ENCODE measurements at places on chromosomes 16 and 17.

DNA sequence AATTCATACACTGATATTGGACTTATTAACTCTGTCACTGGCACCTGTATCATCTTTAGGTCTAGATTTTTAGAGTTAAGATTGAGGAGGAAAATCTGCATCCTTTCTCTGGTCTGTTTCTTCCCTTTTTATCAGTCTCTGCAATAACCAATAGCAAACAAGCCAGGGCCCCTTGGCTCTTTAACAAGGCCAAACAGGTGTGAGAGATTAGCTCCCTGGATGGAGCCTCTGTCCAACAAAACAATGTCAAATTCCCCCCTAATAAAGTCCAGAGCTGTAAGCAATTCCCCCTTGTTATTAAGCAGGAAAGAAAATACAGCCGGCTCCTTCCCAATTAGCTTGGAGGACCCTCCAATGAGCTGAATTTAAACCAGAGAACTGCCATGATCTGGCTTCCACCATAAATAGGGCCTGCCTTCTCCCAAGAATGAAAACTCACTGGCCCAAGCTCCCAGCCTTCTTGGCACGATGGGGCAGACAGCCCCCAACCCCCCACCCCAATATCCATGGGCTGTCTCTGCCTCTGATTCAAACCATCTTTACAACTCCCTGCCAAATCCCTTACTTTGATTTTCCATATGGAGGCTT is 56.1 kb upstream of the SOX9 start:
- DNase-seq: no peak

GRCh38 chr17:43911904-43912303 is 4.6 kb upstream of the MPP2 start:
- no peak for DNase-seq

DNA sequence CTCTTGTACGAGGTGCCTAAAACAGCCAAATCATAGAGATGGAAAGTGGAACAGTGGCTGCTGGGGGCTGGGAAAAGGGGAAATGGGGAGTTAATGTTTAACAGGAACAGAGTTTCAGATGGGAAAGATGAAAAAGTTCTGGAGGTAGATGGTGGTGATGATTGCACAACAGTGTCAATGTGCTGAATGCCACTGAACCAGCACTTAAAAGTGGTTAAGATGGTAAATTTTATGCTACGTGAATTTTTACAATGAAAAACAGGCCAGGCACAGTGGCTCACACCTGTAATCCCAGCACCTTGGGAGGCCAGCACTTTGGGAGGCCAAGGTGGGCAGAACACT is 130.4 kb downstream of the C16orf78 start:
- no peak for DNase-seq

- DNase-seq: no peak
Measured at GRCh38 chr17:63973930-63974593, 1.3 kb upstream of the SCN4A start.

GRCh38 chr16:71894229-71894920 is 956 bp upstream of the IST1 start:
- no peak for DNase-seq

DNA sequence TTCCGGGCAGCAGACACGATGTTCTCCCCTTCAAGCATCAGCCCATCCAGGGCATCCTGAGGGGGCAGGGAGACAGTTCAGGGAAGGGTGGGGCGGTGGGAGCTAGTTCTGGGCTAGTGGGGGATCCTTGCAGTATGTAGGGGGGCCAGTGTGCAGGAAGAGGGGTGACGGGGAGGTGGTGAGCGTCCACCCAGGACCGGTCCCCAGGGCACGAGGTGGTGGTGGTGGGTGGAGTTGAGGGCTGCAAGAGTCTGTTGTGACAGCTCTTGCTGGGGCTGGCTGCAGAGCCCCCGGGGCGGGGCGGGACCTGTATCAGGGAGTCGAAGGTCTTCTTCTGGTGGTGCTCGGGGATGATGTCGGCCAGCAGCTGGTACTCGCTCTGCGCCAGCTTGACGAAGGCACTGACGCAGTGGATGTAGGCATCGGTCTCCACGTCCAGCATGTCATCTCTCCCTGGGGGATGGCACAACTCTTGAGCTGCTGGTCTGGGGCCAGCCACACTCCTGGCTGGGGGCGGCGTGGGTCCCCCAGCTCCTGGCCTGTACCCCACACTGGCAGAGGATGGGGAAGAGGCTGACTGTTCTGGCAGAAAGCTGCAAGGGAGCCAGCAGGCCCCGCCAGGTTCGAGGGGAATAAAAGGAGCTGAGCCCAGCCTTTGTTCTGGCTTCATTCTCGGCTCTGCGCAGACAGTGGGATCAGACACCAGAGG is 10.0 kb downstream of the ZACN start:
- no peak for DNase-seq

- no peak for DNase-seq
Measured at GRCh38 chr17:70310221-70310672, 140.9 kb downstream of the KCNJ2 start.

DNA sequence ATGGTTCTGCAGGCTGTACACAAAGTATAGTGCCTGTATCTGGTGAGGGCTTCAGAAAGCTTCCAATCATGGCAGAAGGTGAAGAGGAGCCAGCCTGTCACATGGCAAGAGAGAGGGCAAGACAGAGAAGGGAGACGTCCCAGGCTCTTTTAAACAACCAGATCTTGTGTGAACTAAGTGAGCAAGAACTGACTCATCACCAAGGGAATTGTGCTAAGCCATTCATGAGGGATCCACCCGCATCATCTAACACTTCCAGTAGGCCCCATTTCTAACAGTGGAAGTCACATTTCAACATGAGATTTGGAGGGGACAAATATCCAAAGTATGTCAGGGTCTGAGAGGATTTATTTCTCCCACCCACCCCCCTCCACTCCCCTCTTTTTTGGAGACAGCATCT is 56.2 kb upstream of the ELAC2 start:
- no peak for DNase-seq

GRCh38 chr17:27578718-27579085 is 52.3 kb upstream of the LGALS9 start:
- no peak for DNase-seq

DNA sequence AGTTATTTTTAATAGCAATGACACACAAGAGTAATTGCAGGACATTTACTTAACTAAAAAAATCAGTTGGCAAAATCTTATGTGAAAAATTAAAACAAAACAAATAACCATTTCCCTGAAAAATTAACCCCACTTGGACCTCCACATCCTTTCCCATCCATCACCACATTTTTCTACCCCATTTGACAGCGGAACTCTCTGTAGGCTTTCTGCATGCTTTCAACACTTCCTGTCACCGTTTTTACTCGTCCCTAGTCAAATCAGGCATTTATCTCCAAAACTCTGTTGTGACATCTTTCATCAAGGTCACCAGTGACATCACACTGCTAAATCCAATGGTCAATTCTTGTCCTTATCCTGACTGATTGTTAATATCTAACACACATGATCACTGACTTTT is 27.5 kb downstream of the KCNJ16 start:
- no peak for DNase-seq

DNA sequence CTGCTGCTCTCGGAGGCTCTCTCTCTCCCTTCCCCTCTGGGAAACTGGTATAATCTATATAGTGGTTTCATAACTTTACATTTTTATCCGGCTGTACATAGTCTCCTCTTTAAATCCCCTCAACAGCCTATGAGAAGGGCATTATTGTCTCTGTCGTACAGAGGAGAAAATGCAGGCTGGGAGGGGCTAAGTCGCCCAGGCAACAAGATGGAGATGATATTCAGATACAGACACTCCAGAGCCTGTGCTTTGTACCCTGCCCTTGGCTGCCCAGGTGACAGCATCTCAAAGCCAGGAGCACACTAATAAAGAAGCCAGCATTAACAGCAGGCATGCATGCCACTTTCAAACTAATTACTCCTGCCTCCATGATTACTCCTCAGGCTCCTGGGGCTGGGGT is 4.7 kb upstream of the EIF1 start:
- DNase-seq: no peak

DNA sequence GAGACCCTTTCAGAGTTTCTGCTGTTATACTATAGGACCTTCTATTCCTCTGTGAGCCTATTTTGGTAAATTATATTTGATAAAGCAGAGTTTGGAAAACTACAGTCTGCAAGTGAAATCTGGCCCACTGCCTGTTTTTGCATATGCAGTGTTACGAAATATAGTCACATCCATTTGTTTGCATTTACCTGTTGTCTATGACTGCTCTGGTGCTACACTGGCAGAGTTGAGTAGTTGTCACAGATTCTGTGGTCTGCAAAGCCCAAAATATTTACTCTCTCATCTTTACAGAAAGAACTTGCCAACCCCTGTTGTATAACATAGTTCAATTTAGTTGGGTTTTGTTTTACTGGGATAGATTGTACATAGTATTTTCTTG is 42.3 kb downstream of the TNRC6A start:
- DNase-seq: no peak

- DNase-seq: no peak
Measured at GRCh38 chr16:568401-569258, 1.1 kb upstream of the PIGQ start.

GRCh38 chr16:10189861-10190390 is 7.7 kb upstream of the GRIN2A start:
- no peak for DNase-seq

DNA sequence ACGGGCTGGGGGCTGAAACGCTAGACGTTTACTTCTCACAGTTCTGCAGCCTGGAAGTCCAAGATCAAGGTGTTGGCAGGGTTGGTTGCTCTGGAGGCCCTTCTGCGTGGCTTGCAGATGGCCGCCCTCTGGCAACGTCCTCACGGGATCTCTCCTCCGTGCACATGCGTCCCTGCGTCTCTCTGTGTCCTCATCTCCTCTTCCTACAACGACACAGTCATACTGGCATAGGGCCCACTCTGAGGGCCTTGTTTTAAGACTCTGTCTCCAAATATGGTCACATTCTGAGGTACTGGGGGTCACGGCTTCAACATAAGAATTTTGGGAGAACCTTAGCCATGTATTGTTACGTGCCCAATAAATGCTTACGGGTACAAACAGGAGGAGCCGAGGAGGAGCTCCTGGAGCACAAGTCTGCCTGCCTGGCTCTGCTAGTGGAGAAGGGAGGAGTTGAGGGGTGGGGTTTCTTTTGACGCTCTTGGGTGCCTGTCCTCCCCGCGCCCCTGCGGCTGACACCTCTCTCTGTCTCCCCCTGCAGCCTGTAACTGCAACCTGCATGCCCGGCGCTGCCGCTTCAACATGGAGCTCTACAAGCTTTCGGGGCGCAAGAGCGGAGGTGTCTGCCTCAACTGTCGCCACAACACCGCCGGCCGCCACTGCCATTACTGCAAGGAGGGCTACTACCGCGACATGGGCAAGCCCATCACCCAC is 141.1 kb downstream of the NTN1 start:
- DNase-seq: no peak

DNA sequence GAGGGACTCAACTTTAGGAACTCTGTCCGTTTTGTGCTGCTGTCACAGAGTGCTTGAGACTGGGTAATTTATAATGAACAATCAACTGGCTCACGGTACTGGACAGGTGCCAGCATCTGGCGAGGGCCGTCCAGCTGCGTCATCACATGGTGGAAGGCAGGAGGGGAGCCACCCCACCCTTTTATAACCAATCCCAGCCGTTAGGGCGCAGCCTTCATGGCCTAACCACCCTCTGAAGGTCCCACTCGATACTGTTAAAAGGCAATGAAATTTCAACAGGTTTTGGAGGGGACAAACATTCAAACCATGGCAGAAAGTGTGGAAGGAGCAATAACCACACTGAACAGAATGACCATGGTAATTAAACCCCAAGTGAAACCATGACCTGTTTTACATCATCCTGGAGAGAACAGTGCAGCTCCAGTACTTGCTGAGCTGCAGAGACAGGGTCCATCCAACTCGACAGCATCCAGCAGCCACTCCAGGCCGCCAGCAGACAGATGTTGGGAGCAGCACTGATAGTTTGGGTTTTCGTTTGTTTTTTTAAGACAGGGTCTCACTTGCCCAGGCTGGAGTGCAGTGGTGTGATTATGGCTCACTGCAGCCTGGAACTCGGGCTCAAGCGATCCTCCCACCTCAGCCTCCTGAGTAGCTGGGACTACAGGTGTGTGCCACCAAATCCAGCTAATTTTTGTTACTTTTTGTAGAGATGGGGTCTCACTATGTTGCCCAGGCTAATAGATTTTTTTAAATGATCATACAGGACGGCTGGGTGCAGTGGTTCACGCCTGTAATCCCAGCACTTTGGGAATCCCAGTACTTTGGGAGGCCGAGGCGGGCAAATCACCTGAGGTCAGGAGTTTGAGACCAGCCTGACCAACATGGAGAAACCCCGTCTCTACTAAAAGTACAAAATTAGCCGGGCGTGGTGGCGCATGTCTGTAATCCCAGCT is 11.0 kb downstream of the CHMP6 start:
- no peak for DNase-seq

- DNase-seq: no peak
Measured at GRCh38 chr17:55818451-55819375, 67.9 kb downstream of the PCTP start.

DNA sequence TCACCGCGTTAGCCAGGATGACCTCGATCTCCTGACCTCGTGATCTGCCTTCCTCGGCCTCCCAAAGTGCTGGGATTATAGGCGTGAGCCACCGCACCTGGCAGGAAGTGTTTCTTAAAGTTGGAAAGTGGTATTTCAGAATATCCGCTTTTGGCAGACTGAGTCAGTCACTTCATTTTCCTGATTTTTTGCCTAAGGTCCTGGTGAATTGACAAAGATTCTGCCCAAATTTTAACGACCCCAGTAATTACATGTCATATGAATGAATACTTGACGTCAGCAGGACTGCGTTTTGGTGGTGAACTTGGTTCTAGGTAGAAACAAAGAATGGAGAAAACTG is 4.5 kb upstream of the BRCA1 start:
- DNase-seq: no peak

GRCh38 chr17:64032081-64032480 is 11.6 kb upstream of the ICAM2 start:
- DNase-seq: no peak

DNA sequence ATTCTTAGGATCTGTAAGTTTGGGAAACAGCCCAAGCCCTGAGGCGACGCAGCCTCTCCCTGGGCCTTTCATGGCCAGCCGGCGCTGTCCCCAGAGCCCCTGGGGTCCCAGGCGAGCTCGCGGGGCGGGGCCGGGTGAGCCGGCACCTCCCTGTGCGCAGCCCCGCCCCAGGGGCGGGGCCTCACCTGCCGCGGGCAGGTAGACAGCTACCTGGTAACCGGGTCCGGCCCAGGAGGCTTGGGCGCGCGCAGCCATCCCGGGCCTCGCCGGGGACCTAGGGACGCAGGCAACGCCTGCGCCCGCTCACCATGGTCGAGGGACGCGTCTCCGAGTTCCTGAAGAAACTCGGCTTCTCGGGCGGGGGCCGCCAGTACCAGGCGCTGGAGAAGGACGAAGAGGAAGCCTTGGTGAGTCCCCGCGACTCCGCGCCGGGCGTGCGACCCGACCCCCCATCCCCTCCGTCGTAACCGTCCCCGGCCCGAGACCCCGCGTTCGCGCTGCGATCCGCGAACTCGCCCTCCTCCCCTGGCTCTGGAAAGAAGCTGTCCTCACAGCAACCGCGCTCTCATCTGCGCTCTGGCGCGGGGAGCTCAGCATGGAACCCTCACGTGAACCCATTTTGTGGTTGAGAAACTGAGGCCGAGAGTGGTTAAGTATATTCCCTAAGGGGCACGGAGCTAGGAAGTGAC is at the start of gene ATP2C2:
Gene ATP2C2 (plus strand): TSS at position 231 of the 689 bp plus-strand sequence. CDS start 78 bp downstream, at position 309.
- DNase-seq: no peak
